ENCODE measurements at places on chromosomes 2 and 18.

DNA sequence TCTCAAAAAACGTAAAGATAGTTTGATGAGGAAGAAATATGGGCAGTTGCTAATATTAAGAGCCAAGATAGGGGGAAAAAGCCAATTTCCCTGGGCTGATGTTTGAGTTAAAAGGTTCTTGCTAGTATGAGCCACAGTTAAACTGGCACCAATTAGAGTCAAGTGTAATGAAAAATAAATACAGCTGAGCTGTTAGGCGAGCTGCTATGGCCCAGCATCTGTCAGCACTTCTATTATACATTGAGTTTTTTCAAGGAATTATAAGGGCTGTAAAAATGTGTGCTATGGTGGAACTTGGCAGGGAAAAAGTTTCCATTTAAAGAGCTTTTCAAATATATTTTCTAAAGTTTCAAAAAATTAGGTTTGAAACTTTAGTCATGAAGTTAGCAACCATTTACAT, 279.6 kb downstream of the CYRIA start:
- DNase-seq = no peak

- no peak for DNase-seq
Measured at GRCh38 chr2:106269591-106270291, 75.6 kb upstream of the UXS1 start.

- DNase-seq = no peak
Measured at GRCh38 chr2:68908392-68908970, 37.3 kb upstream of the BMP10 start.

GRCh38 chr2:58545300-58546280, 304.5 kb upstream of the FANCL start:
- no peak for DNase-seq

DNA sequence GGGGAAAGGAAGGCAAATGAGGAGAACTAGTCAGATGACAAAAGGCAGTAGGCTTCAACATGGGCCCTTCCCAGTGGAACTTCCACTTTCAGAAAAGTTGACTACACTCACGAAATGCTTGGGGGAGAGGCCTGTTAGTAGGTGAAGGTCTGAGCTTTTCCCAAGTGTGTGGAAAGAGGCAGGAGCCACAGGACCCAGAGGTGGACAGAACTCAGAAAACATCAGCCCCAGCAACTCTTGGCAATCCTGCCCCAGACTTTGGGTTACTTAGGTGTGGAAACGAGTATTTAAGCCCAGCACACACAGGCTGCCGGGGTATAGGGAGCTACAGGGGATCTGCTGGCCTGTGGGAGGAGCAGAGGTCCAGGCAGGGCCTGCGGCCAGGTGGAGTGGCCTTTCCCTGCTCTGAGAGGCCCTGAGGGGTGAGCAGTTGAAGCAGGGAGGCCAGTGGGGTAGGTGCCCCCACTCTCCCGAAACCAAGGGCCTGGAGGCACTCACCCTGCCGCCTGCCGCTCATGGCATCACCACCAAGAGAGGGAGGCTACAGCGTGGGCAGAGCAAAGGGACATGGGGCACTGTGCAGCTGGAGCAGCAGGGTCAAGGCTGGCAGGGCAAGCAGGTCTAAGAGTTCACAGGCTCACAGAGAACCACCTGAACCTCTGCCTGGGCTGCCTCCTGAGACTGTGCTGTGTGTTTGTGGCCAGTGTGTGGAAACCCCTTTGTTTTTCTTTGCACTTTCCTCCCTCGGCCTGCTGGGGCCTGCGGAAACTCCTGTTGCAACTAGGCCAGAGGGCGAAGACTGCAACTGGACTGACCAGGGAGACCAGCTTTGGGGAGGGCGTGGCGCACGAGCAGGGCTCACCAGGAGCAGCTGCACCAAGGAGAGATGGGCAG, 130.7 kb upstream of the SERTAD2 start:
- DNase-seq = no peak

GRCh38 chr2:58930537-58930936, 689.4 kb upstream of the FANCL start:
- DNase-seq = no peak

DNA sequence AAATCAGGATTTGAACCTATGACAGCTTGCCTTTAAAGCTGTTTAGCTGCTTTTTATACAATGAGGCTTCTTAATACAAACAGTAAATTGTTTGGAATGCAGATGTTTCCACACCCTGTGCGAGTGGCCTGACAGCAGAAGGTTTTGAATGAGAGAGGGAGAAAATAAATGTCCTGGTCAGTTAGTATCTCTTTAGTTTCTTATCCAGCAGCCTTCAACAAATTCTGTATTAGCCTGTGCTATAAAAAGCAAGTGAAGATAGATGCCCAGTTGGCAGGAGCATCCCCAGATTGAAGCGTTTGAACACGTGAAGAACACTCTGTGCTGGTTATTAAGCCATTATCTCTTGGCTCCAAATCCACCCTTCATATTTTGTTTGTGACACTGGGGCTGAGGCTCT, 70.6 kb downstream of the CERS6 start:
- no peak for DNase-seq

DNA sequence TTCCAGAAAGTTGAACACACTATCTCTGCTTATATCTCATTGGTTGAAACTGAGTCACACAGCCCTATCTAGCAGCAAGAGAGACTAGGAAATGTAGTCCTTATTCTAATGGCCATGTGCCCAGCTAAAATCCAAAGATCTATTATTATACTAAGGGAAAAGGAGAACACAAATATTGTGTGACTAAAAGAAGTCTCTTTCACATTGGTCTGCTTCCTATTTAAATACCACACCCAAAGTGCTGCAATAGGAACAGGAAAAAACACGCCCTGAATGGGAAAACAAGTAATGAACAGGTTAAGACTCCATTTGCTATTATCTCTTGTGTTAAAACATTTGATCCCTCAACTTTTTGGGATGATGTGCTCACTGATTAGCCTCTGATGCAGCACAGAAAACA, 86.8 kb upstream of the BARD1 start:
- DNase-seq = no peak

- no peak for DNase-seq
Measured at GRCh38 chr18:46152436-46152807, 48.2 kb downstream of the HAUS1 start.

GRCh38 chr2:99698896-99699295, 209.1 kb upstream of the REV1 start:
- DNase-seq = no peak

- no peak for DNase-seq
Measured at GRCh38 chr2:236684504-236685256, 115.1 kb downstream of the ACKR3 start.

DNA sequence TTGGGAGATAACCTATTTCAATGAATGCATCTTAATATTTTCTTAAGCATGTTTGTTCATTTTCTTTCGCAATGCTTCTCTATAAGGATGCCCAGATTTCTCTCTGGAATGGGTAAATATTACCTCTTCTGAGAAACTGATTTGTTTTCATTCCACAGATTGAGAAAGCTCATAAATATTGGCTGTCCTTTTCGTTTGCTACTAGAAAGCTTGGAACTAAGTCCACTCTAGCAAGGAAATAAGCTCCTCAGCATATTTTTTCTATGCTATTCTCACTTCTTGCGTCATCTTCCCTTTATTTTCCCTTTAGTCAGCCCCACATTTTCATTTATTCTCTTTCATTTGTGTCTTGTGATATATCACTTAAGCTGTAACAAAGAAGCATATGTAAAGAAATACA, 76.3 kb downstream of the ANTXR1 start:
- DNase-seq = no peak

DNA sequence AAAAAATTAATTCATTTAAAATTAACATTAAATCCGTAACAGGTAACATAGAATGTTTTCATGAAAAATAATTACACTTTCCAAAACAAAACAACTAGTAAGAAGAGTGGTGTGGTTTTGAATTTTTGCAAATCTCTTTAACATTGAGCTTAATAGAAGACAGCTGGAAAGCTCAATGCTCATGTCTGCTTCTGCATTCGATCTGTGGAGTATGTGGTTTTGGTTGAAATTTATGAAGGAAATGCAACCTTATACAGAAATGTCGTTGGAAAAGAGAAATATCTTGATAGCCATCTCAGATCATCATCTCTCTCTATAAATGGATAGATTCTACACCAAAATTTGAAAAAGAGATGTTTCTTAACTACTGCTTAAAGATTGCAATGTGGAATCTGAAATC, 17.3 kb upstream of the FHL2 start:
- no peak for DNase-seq

DNA sequence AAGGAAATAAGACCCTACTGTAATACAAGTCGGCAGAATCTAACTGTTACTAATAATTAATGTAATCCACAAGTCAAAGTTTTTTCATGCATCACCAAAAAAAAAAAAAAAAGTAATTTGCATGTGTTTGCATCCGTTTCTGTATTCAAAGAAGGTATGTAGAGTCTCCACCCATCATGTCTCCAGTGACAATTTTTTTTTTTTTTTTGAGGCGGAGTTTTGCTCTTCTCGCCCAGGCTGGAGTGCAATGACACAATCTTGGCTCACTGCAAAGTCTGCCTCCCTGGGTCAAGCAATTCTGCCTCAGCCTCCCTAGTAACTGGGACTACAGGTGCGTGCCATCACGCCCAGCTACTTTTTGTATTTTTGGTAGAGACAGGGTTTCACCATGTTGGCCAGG, 24.2 kb upstream of the NFU1 start:
- DNase-seq = no peak

GRCh38 chr18:61922435-61922834, 29.6 kb upstream of the RNF152 start:
- no peak for DNase-seq

GRCh38 chr18:46061387-46061786, 10.7 kb downstream of the PSTPIP2 start:
- DNase-seq = no peak

GRCh38 chr2:234676109-234676782, 179.4 kb upstream of the ARL4C start:
- DNase-seq = peak; percentile 82

DNA sequence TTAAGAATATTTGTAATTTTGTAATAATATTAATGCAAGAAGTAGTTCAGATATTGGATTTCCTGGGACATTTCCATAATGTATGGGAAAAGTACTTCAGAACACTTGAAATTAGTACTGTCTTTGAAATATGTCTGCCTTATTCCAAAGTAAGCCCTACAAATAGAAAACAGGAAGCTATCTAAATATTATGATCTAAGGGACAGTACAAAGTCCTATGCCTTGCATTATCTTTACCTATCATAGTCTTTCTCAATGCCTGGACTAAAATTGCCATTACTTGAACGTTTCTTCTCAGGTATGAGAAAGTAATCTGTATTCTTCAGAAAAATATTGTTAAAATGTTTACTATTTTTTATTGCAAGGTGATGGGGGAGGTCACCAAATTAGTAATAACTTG, 113.0 kb downstream of the PPP1R1C start:
- DNase-seq = no peak

DNA sequence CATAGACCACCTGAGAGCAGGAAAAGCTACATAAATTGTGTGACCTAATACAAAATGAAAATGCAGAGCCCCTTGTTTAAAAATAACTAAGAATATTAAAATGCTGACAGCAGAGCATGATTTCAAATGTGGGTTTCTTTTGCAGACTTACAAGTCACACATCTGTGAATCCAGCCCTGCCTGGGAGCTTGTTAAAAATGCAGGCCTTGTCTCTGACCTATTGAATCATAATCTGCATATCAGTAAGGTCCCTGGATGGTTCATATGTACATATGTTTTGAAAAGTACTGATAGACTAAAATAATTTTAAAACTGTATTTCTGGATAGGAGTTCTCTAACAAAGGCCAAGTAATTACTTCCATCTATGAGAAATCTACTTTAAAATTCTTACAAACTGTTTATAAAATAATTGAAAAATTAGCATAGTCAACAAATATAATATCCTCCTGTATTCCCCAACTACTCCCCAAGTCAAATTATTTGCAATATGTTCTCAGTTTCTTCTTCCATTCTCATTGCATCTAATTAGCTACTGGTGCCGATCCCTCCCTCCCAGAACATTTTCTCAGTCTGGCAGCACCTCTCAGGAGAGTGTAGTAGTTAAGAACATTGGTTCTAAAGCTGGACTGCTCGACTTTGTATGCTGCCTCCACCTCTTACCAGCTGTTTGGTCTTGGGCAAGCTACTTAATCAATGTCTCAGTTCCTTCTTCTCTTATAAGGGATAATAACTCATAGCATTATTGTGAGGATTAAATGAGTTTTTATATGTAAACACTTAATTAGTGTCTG, 1040.4 kb upstream of the CDH2 start:
- no peak for DNase-seq

- DNase-seq = no peak
Measured at GRCh38 chr2:157032017-157032416, 225.5 kb upstream of the GALNT5 start.

GRCh38 chr2:56476509-56477071, 292.8 kb downstream of the CCDC85A start:
- no peak for DNase-seq

DNA sequence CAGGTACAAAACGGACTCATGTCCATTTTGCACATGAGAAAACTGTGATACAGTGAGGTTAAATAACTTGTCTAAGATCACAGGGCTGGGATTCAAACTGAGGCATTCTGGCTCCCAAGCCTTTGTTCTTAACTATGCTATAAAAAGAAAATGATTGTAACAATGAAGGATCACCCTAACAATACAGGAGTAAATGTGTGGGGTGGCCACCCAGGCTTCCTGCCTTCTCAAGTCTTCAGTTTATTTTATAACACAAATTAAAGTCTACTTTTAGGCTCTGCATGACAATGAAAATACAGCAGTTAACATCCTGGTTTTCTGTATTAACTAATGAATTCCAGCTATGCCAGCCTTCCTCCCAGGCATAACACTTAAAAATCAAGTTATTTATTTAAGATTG, 7.6 kb downstream of the WDFY1 start:
- DNase-seq = no peak

GRCh38 chr2:63734510-63734909, 107.2 kb upstream of the UGP2 start:
- DNase-seq = no peak

DNA sequence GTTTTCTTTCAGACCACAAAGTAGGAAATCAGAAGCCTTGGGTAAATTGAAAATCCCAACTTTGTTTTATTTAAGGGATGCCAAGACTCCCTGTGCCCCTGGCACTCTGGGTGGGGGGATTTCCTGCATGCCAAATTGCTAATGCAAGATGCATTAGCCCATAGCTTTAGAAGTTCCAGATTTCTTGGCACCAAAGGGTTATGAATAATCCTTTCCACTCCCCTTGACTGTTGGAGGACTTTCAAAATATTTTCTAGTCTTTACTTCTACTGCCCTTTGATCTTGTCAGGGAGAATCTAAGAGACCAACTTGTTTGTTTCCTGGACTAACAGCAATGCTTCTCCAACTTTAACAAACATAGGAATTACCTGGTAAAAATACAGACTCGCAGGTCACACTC, 81.8 kb upstream of the TGIF1 start:
- no peak for DNase-seq

DNA sequence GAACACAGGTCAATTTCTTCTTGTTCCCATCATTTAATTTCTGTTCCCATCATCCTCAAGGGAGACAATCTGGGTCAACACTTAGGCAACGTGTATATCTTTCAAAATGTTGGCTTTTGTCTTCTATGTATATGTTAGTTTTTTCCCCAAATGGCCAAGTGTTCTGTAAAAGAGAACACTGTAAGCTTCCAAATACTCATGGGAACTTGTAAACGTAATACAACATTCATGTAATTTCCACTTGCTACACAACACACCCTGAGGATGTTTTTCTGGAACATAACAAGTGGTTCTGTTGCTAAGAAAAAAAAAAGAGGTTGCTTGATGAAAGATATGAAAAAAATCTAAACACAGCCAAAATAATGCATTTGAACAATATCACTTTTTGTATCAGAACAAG, 149.1 kb downstream of the ATAD2B start:
- no peak for DNase-seq

GRCh38 chr2:157432475-157433106, 11.3 kb downstream of the CYTIP start:
- no peak for DNase-seq

GRCh38 chr2:232028631-232029030, 67.1 kb downstream of the DIS3L2 start:
- no peak for DNase-seq

All from NCI-H1930 (cell line).